ENCODE measurements at places on chromosomes 16 and 17. TPM values are rescaled to one million over a fixed set of nuclear protein-coding genes. Genes with fewer than 3 reads are reported as not detected.

The CD300LF gene
- not detected for total RNA-seq

The RUNDC3A gene
- 0.82 TPM for total RNA-seq

DNA sequence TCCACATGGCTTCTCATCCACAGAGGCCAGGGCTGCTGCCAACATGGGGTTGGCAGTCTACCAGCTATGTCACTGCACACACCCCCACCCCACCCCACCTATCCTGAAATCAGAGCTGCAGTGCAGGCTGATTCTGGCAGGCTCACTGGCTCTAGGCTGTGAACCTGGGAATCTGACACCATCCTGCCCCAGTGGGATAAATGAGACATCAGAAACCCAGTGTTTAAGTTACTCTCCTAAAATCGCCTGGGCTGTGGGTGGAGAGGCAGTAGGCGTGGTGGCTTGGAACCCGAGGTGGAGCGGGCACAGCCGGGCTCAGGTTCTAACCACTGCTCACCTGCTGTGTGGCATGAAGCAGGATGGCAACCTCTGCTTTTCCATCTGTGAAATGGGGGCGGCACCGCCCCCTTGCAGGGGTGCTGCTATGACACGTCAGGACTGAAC lies 5.6 kb downstream of the SLC38A8 start:
- no peak for DNase-seq

GRCh38 chr16:1920727-1921171 lies 2.5 kb upstream of the HS3ST6 start:
- no peak for DNase-seq

DNA sequence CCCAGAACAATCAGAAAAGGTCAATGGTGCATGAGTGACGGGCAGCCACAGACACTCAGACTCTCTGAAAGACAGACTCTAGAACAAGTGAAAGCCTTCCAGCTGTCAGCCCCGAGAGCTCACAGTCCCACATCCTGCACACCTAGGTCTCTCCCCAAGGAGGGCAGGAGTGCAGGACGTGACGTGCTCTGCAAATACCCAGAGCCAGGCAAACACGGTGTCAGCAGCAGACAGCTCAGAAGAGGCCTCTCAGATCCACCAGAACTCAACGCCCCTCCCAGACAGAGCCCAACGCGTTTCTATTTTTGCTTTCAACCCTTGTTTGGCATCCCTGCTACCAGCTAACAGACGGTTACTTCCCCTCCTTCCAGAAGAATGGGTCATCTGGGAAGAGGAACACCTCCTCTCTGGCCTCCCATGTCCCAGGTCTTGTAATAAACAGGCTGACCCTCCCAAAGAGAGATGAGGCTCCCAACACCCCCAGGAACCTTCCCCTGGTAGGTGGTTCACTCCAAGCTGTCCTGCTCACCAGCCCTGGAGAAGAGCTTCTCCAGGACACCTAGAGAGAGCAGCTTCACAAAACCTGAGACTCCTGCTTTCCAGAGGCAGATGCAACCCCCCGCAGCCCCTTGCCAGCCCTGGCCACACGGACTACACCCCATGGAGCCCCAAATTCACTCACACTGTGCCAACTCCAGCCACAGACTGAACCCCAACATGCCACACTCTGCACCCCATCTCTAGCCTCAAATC lies 7.6 kb downstream of the PITPNM3 start:
- DNase-seq: no peak

GRCh38 chr17:15944759-15945526 lies at the start of gene ADORA2B:
TSS of gene ADORA2B (plus strand) at chr17:15945130. CDS start at chr17:15945249, 119 bp downstream.
- DNase-seq: no peak

- DNase-seq: no peak
Measured at GRCh38 chr17:15379659-15380058, 38.3 kb upstream of the TEKT3 start.

The MYCBPAP gene
- total RNA-seq: 0.23 TPM

DNA sequence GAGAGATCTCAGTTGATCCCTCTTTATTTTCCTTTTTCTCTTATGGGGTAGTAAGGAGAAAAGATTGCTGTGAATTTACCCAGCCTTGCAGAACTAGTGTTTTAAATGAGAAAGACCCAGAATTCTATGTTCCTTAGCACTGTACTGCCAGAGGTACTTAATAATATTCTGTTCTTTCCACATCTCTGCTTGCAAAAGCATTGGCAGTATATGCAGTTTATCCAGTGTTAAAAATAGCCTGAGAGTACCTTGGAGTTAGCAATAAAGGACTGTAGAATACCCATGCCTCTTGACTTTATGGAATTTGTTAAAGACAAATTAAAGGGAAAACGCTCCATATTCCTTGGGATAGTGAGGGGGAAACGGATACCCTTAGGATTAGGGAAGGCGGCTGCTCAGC lies 11.9 kb downstream of the SLC7A6 start:
- DNase-seq: no peak

Data from glomerular endothelial cell (primary cell).